ENCODE measurements at places on chromosomes 4 and X.
A peak's percentile ranks its signal among the peaks of the same experiment; 100 is the strongest.

GRCh38 chrX:2489446-2490445, 11.0 kb downstream of the DHRSX start:
- no peak for DNase-seq

- no peak for DNase-seq
Observed at GRCh38 chrX:68409194-68409593, 24.1 kb downstream of the OPHN1 start.

- DNase-seq = no peak
Observed at GRCh38 chr4:61533140-61533539, 333.0 kb downstream of the ADGRL3 start.

GRCh38 chrX:114465689-114466088, 118.2 kb upstream of the HTR2C start:
- DNase-seq = no peak

DNA sequence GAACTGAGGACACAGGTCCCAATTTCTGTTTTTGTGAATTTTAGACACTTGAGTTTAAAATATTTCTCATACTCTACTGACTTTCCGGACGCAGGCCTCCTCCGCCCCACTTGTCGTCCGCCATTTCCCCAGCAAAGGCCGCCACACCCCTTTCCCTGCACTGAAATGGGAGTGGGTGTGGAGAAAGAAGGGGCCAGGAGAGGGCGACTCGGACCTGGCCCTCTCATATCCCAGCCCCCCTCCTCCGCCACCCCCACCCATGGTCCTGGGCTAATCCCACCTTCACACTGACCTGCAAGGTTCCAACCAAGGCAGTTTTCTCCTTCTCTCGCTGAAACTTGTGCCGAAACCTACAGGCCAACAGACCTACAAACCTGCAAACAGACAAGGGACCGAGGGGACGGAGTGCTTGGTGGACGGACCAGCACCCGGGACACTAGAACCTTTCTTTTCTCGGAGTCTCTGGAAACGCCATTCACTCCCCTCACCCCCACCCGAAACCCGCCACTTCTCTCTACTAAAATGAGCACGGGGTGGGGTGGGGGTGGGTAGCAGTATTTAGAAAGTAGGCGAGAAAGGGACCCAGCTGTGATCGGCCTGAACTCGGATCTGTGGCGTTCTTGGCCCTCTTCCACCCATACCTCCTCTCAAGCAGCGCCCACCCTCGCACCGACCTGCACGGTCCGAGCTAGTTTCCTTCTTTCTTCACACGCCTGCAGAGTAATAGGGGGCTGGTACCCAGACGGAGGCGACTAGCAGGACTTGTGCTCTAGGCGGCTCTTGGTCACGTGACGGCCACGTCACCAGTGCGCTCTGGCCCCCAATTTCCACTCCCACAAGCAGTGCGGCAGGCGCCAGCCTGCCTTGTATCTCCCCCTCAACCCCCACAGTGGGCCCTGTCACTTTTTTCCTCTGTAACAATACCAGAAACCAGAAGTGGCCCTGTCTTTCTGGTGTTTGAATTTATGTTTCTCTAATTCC, at the start of gene ARMCX6:
Gene ARMCX6 (minus strand): TSS at position 790 of the 981 bp plus-strand sequence. CDS start 1,380 bp downstream, outside the sequence.
- DNase-seq = peak; percentile 27

DNA sequence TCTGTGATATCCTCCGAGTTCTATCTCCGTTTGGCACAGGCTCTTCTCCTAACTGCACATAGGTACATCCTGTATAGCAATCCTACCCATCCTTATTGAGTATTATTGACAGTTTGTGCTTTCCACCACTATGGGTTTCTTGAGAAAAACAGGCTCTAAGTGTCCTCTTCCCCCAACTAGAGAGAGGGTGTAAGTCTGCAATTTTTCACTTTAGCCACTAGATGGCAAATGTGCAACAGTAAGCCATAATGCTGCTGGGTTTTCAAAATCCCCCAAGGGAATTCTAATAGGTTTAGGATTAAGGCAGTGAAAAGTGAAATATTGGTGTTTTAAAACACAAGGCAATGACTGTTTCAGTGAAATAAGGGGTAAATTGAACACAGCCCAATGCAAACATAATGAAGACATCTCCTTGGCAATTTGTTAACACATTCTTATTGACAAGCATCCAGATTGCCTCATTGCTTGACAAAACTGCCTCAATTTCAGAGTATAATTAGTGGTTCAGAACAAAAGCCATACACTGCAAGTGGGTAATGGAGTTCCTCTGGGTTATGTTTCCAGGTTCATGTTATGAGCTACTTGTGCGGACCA, 239.0 kb upstream of the HTR2C start:
- no peak for DNase-seq

- no peak for DNase-seq
Observed at GRCh38 chr4:152304220-152304619, 231.7 kb downstream of the FBXW7 start.

GRCh38 chr4:134952775-134953174, 751.2 kb upstream of the PABPC4L start:
- no peak for DNase-seq

DNA sequence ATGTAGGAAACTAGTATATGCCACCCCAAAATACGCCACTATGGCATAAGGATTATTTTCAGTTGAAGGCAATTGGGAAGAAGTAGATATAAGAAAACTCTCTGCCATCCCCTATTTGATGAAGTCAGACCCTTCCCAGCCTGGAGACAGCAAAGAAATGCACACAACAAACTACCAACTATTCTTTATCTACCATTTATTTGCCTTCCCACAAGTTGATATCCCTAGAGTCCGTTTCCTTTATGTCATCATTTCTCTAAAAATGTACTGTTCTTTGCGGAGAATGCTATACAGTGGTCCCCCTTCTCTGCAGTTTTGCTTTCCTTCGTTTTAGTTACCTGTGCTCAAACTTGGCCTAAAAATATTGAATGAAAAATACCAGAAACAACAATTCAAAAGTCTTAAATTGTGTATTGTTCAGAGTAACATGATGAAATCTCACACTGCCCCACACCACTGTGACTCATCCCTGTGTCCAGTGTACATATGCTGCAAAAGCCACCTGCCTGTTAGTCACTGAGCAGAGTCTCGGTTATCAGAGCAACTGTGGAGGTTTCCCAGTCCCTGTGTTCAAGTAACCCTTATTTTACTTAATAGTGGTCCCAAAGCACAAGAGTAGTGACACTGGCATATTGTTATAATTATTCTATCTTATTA, 152.3 kb downstream of the WDFY3 start:
- DNase-seq = no peak

DNA sequence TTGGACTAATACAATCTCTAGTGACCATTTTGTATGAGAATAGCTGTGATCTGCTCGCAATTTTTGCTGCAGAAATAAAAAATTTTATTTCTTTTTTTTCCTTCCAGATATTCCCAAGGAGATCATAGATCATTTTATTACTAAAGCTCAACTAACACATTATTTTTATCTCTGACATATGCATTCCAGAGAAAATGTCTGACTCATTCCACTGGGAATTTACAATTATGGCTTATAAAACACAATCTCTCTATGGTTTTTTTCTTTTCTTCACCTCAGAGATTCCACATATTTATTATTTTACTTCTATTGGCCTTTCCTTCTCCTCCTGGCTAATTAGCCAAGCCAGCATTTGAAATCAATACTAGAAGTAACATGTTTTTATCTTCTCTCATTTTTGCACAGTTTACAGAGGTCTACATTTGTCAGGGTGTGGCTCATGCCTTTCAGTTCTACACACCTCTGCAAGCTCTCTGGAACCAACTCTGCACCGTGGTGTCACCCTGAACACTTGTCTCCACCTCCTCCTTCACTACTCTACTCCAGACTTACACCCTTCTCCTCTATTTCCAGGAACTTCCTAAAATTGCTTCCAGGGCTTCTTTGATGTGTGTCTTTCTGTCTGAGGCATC, 59.8 kb upstream of the GPM6A start:
- DNase-seq = no peak

DNA sequence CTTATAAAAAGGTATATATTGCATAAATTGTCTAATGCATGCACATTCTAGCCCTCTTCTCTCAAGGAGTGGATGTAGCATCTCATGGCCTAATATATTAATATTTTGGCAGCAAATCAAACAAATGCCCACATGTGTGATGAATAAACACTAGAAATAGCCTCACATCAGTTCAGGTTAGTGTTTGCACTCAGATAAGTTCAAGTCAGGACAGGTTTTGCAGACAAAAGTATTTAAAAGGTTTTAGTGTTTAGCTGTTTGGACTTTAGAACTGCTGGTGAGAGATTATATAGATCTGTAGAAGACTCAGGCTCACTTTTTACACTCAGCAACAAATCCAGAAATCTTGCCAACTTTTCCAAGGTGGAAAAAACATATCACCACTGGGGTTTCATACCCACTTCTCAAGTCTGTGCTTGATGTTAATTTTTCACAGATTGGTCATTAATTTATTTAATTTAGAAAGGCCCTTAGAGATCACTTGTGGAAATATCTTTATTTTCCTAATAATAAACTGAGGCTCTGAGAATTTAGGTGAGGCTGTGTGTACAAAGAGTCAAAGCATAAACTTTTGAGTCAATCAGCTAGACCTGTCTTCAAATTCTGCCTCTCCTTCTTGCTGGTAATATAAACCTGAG, 362.6 kb downstream of the GASK1B start:
- DNase-seq = no peak

DNA sequence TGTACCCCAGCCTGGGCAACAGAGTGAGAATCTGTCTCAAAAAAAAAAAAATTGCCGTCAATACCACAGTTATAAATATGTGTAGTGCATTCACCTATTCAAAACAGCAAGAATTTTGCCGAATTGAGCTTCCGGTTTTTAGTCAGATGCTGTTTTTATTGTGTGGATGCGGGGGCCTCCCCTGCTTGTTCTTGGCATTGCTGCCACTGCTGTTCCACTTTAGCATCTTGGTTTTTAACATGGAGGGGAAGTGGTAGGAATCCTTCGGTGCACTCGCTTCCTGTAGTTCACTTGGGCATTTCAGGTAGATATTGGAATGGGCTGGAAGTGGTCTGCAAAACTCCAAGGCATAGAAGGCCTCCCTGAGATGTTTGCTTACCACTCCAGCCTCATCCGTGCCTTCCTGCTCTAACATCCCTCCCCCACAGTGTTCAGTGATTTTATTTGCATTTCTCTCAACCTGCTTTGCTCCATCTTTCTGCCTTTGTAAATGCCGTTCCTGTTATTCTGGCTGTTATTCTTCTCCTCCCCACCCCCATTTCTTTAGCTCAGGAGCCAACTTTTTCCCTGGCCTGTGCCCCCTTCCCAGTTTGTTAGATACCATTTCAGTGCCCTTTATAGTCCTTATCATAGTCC, 25.5 kb downstream of the MOB1B start:
- no peak for DNase-seq

DNA sequence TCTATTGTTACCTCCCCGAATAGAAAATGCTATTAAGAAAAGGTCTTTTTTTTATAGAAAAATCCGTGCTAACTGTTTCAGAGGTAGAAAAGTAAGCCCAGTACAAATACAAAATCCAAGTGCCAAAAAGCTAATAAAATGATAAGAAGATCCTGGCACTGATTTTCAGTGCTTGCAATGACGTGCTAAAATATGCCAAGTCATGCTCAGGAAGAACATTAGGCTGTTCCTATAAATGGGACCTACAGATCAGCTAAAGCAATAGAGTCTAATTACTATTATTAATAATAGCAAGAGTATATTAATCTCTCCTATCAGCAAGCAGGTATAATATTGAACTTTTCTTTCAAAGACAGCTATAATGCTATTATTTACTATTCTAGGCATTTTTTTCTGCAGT, 305.8 kb downstream of the PPARGC1A start:
- DNase-seq = no peak

DNA sequence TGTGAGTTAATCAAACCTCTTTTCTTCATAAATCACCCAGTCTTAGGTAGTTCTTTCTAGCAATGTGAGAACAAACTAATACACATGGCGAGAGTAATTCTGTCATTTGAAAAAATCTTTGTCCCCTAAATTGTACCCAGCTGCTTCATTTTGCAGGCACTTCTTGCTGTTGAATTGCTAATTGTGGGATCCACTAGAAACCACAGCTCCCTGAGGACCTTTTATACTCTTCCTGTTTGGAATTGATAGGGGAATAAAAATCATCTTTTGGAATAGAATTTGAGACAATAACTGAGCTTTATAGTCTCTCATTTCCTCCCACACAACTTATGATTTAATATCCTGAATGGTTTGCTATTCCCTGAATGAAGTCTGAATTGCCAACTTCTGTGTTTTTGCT, 170.2 kb downstream of the PACRGL start:
- DNase-seq = no peak

- DNase-seq = no peak
Observed at GRCh38 chr4:70833675-70834074, 6.0 kb downstream of the GRSF1 start.

- no peak for DNase-seq
Observed at GRCh38 chrX:70301716-70302115, 11.8 kb downstream of the KIF4A start.

GRCh38 chr4:102076622-102077021, 268.7 kb downstream of the SLC39A8 start:
- no peak for DNase-seq

DNA sequence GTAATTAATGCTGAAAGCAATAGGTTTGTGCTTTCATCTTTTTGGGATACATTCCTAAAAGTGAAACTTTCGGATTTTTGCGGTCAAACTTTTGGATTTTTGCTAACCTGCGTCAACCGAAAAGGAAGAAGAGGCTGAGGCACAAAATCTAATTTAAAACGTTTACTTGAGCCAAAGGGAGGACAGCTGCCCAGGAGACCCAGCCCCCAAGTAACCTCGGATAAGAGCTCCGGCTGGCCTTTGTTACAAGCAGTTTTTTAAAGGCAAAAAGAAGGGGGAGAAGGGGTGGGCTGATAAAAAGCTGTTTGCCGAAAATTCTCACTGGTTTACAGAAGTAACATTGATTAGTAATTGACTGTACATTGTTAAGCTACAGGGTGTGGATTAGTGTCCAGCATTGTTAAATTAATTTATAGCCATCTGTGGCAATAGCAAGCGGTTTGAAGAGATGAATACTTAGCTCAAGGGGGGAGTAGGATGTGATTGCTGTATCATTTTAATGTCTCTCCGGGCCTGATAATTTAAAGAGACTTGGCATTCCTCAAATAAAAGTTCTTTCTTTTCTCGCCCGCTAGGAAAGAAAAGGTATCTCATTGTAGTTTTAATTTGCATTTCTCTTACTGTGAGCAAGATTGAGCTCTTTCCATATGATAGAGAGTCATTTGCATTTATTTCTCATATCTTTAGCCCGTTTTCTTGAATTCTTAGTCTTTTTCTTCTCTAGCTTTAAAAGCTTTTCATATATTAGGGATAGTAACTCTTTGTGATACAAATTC, 59.1 kb upstream of the USP9X start:
- DNase-seq = no peak

GRCh38 chr4:85833302-85833701, 358.4 kb downstream of the ARHGAP24 start:
- no peak for DNase-seq

DNA sequence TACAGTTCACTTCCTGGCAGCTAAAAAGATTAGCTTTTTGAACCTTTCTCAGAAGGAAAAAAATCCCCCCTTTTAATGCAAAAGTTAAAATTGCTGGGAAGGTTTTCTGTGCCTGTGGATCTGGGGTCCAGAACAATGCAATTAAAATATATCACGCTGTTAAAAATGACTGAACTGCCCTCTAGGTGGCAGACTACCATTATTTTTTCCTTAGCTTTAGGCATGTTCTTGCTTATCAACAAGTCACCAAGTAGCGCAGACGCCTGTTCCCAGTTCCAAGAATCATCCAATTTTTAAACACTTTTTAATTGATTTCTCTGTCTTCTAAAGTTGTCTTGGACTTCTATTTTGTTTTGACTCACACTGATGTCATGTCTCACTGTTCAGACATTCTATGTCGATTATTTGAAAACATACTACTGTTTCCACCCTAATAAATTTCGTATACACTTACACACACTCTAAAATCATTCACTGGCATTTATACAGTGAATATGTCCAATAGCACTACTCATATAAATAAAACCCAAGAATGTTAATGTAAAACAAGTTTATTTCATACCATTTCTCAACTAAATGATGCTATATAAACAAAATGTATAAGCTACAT, 661.6 kb downstream of the RAPGEF2 start:
- no peak for DNase-seq

All from stimulated activated CD8-positive, alpha-beta memory T cell treated with anti-CD3 and anti-CD28 coated beads, Interleukin-4, amount 100 ng/mL, for 1 hour (primary cell).